ENCODE measurements at places on chromosomes 1 and 21.
A peak's percentile ranks its signal among the peaks of the same experiment; 100 is the strongest.

DNA sequence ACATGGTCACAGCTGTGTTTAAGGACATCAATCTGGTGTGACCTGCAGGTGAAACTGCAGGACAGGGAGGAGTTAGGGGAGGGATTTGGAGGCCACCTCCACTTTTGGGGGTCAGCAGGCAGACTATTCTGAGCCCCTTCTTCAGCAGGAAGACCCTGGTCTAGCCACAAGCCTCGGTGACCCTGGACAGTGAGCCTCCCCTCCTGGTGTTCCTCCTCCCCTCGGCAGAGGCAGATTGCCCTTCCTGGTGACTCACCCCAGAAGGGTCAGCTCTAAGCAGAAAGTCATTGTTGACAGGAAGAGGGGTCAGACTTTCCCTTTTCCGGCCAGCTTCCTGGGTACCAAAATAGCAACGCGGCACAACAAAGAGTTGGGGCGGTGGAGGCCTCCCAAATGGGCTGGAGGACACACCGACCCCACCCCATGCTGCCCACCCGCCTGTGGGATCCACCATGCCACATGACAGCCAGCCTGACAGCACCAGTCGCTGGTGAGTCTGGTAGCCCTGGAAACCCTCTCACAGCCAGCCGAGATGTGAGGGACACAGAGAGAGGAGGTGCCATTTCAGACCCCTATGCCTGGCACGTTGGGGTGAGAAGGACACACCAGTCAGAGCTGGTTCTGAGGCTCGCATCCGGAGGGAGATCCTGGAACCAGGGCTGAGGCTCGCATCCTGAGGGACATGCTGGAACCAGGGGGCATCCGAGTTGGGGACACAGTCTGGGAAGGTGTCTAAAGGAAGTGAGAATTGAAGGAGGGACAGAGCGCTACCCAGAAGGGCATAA is 14.7 kb upstream of the CSF1 start:
- peak; percentile 52 for DNase-seq

- DNase-seq, result no peak
These were observed 746.5 kb upstream of the CHRM3 start for GRCh38 chr1:238639861-238640260.

DNA sequence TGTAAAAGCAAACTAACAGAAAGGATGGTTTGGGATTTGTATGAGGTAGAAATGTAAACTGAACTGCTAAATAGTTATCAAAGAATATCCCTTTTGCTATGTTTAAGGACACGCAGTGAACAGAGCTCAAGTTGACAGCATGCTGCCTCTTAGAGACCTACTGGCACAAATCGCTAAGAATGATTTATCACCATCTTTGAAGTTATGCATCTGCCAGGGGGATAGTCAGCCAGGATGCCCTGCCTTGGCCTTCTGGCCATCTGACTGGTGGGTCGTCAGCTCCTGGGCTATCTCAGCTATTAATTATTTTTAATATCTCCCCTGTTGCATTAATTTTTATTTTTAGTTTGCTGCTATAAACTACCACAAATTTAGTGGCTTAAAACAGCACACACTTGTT is 334.8 kb upstream of the KAZN start:
- no peak for DNase-seq

GRCh38 chr1:39105061-39105840 is 79.1 kb downstream of the NDUFS5 start:
- DNase-seq, result peak; percentile 85

GRCh38 chr1:67889953-67890567 is 56.8 kb upstream of the GNG12 start:
- DNase-seq, result no peak

DNA sequence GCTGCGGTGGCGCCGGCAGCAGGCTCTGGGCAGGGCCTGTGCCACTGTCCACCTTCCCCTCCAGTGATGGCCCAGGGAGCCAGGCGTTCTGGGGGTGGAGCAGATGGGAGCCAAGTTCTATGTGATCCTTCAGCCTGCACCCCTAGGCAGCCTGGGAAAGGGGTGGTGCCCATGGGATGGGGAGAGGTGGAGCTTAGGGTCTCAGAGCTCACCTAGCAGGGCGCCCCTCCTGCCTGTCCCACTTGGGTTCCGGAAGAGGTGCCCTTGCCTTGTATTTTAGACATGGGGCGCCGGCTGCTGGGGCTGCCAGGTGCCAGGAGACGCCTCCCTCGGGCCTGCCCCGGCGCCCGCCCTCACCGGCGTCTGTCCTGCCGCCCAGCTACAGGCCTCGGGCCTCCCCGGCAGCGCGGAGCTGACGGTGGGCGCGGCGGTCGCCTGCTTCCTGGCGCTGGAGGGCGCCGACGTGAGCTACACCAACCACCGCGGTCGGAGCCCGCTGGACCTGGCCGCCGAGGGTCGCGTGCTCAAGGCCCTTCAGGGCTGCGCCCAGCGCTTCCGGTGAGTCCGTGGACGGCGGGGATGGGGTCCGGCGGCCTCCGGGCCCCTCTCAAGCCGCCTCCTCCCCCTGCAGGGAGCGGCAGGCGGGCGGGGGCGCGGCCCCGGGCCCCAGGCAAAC is 3.1 kb upstream of the MMP23B start:
- DNase-seq, result no peak

GRCh38 chr1:64403331-64403730 is 66.6 kb upstream of the CACHD1 start:
- no peak for DNase-seq

DNA sequence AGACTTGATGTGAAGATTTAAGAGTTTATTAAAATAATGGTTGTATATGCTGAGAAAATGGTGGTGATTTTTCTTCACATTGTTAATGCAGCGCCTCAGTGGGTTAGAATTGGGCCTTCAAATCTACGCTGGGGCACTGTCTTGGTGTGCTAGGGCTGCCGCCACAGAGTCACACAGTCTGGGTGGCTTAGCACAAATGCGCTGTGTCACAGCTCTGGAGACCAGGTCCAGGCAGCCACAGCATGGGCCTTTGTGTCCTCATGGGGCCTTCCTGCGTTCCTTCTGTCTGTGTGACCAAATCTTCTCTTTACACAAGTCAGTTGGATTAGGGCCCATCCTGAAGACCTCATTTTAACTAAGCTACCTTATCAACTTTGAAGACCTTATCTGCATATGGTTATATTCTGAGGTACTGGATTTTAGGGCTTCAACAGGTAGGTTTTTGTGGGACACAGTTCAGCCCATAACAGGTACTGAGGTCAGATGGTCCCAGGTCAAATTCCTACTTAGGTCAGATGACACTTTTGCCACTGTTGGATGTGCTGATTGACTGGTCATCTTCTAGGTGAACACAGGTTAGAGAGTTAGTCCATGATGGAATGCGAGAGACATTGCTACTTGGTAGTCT is 17.5 kb downstream of the TRAPPC10 start:
- no peak for DNase-seq

DNA sequence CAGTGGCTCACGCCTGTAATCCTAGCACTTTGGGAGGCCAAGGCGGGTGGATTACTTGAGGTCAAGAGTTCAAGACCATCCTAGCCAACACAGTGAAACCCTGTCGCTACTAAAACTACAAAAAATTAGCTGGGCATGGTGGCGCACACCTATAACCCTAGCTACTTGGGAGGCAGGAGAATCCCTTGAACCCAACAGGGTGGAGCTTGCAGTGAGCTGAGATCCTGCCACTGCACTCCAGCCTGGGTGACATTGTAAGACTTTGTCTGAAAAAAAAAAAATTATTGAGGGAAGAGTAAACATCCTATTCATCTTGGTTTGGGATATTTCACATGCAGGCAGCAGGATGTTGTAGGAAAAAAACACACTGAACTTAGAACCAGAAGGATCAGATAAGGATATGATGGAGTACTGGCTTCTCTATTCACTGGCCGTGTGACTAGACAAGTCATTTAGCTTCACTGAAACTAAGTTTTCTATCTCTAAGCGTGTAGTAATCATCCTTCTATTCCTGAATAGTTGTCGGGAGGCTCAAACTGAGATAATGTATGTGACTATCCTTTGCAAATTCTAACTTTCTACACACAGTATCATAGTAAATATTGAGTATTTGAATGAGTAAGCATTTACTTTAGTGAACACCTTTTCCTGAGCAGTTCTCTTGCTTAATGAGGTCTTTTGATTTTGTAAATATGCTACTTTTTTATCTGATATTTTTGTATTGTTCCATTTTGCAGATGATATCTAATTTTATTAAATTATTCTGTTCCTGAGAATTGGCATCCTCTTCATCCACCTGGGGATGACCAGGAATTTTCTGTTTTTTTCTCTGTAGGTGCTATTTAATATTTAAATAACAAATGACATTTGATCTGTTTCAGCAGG is 18.2 kb downstream of the CAP1 start:
- DNase-seq, result no peak

GRCh38 chr21:39373634-39374033 is 24.7 kb upstream of the HMGN1 start:
- DNase-seq, result no peak

DNA sequence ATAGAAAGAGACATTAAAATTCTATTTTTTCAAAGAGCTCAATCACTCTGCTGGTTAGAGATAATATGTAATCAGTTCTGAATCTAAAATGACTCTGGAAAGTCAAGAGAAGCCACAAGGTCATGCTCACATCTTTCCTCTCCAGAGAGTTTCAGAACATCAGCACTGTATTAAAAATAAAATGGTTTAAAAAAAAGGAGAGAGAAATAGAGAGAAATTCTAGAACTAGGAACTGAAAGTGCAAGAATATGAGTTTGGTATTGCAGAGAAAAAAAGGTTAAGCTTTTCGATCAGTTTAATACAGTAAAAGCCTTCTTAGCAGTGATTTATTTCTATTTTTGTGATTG is 44.0 kb upstream of the DIPK1A start:
- no peak for DNase-seq

DNA sequence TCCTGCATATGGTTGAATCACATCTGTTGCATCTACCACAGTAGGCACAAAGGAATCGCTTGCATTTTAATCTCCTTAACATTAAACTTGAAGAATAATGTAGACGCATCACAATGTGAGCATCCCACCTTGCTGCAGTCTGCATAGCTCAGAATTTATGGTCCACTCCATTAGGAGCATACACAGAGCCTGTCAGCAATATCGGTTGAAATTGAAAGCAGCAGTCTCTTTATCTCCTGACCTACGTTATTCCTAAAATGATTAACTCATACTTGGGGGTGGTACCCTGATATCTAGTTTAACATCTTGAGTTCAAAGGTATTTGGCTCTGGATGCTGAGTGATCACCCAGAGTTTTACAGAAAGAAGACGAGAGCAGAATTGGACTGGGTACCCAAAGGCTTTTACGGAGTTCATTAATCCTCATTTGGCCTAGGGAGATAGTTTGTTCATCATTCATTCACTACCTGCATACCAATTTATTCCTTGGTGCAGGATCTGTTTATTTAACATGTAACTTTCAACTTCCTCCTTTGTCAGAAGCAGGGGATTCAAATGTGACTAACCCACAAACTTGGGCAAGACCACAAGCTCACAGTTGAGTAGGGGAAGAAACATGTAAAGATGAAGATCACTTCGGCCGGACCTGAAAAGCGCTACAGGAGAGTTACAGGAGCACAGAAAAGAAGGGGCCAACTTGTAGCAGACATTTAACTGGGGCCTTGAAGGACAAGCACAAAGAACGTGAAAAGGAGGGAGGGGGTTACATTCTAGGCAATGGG is 187.9 kb downstream of the DAB1 start:
- DNase-seq, result no peak

- no peak for DNase-seq
These were observed 10.9 kb downstream of the KRTAP22-2 start for GRCh38 chr21:30579346-30579745.

DNA sequence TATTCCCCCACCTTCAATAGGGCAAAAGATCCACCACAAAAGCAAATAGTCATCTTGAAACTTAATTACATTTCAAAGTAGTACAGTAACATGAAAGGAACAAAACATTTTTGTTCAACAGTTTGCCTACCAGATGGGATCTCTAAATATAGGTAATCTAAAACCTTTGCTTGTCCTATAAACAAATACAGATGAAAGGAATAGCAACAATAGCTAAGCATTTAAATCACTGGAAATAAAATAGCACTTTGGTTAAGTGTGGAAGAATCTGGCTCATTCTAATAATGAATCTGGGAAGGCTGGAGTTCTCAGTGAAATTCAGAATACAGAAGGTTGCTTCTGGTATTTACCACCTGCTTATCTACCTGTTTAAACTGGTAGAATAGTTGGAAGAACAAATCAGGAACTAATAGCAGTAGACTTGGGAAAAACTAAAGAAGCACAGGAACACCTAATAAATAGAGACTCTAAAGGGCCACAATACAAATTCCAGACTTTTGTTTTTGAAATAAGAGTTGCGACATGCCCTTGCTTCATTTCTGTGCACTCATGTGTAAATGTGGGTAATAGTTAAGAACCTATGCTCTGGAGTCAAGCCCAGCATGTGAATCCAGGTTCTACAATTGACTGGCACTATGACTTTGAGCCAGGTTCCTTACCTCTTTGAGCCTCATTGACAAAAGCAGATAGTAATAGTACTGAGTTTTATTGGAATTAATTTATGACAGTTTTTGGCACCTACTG is 2.3 kb upstream of the LYPLAL1 start:
- DNase-seq, result no peak

DNA sequence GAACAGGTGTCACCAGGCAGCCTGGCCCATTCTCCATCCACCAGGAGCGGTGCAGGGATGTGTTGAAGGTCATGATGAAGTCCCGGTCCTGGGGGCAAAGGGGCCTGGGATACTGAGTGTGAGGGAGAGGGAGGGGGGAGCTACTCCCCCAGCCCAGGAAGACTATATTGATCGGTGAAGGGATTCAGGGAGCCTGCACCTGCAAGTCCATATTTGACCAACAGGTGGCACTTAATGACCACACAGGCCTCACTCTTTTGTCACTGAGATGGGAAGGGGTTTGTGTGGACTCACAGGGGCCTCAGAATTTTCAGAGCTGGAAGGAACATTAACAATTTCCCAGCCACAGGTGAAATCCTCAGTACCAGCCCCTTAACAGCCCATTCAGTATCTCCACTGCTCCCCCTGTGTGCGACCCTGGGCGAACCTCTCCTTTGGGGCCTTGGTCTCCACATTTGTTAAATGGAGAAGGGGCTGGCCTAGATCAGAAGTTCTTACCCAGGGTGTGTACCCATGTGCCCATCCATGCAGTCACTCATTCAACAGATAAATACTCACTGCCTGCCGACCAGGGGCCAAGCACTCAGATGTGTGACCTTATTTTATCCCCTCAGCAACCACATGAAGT is 55.6 kb downstream of the NKAIN1 start:
- no peak for DNase-seq

DNA sequence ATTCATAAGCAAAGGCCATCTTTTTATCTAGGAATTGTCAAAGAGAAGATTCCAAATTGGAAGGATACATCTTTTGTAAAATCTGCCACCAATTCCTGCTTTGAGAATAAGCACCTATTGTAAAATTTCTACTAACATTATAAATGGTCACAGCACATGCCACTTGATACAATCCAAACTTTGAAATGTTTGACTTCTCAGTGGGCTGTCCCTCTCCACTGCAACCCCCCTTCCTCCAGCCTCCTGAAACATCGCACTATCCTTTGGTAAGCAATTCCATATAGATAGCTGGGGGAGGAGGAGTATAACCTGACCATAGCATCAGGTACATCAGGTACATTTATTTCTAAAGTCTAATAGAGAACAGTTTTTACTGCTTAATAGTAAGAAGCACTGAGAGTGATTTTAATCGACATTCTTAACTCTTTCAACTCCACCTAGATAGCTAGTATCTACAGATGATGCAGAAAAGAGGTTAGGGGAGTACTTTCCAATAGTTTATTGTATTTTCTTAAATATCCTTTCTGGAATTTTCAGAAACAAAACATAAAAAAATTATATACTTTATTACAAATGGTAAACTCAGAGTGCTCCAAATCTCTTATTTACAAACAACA is 2.9 kb downstream of the JUN start:
- no peak for DNase-seq

GRCh38 chr1:83109692-83110091 is 889.2 kb downstream of the TTLL7 start:
- DNase-seq, result no peak

GRCh38 chr1:203406446-203407045 is 55.6 kb upstream of the FMOD start:
- peak; percentile 71 for DNase-seq

All from left ventricle myocardium inferior (tissue), 1 donor.